ENCODE measurements at places on chromosomes 2 and 18.

- no peak for DNase-seq
Observed at GRCh38 chr2:158495175-158495574, 38.4 kb downstream of the PKP4 start.

- DNase-seq, result no peak
Observed at GRCh38 chr2:133829450-133830020, 261.3 kb upstream of the NCKAP5 start.

GRCh38 chr2:19026261-19026660 lies 332.2 kb downstream of the OSR1 start:
- DNase-seq, result no peak

DNA sequence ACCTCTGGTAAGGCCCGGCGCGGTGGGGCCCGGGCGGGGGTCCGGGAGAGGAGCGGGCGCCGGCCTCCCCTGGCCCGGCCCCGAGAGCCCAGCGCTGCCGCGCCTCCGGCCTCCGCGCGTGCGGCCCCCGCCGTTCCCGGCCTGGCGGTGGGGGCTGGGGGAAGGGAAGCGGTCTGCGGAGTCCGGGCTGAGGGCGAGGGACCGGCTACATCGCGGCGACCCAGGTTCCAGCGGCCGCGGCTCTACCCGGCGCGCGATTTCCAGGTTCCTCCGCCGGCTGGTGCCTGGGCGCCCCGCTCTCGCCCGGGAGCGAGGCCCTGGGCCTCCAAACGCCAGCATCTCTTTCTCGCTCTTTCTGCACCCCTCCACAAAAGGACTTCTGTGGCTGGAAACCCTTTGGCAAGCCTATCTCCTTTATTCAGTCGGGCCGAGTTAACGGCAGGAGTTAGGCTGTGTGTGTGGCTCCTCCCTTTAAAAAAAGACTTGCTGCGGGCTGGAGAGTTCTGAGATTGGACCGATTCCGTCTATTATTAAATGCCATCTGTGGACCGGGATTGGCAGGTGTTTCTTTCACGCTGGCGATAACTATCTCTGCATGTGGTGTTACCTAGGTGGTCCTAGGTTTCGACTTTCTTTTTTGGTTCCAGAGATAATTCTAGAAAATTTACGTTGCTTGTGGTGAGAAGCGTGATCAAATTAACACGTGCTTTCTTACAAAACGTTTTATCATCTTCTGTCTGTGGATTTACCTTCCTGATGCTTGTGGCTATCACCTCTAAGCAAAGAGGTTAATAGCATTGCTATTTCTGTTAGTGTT lies 592 bp downstream of the ME2 start:
- peak; percentile 63 for DNase-seq

DNA sequence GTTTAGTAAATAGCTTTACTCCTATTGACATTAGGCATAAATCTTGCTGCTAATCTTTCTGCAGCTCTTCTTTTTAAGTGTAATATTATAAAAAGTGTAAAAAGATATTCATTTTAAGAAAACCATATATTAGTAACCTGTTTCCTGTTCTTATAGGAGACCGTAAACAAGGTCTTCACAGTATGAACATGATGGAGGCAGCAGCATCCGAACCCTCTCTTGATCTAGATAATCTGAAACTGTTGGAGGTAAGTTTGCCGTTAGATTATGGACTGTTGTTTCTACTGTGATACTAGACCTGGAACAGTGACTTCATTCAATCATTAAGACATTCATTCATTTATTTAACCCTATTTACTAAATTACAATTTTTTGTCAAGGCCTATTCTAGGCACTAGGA lies 120.0 kb upstream of the FAM117B start:
- DNase-seq, result no peak

- DNase-seq, result no peak
Observed at GRCh38 chr2:63871864-63872263, 30.2 kb downstream of the UGP2 start.

DNA sequence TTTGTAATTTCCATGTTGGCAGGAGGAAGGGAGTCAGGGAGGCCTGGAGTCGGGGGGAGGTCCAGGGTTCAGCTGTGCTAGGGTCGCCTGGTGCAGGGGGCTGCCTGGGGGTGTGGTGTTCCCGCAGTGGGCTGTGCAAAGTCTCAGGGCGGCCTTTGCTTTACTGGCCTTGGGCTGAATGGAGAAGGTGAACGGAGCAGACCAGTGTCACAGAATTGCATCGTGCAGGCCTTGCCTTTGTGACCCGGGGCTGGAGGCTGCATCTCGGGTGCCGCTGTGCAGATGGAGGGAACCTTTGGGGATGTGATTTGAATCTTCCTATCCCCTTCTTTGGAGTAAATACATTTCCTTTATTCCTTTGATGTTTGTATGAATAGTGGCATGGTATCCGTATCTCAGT lies 8.8 kb downstream of the SNTG2 start:
- DNase-seq, result no peak

DNA sequence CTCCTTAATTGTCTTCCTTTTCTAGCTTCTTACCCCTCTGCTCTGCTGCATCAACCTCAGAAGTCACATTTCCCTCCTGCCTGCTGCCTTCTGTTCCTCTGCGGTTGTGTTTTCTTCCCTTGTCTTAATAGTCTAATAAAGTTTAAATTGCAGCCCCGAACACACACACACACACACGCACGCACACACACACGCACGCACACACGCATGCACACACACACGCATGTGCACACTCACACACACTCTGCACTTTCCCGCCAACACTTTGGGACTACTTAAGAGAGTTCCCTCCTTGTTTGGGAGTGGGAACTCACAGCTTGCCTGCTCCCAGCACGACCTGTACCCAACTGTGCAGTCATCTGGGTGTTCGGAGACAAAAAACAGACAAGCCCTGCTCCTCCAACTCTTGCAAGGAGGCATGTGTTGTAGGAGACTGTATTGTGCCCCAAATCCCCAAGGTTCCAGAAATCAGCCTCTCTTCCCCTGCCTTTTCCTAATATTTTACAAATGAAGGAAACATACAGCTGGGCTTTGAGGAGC lies 99.1 kb downstream of the SETBP1 start:
- no peak for DNase-seq

DNA sequence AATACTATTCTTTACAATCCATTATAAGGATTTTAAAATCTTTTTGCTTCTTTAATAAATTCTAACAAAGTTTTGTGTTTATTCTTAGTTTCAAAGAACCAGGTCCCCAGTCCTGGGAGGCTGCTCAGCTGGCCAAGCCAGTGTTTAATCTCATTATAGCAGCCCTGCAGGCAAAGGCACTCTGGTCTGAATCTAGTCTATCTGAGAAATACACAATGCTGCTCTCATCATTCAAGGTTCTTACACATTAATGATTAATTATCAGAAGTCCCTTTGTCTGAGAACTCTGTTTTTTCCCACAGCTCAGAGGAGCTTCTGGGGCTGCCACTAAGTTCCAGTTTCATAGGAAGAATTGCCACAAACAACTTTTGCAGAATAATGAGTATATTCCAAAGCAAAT lies 27.7 kb downstream of the KCTD18 start:
- DNase-seq, result no peak

GRCh38 chr2:19048593-19049266 lies 309.7 kb downstream of the OSR1 start:
- peak; percentile 63 for DNase-seq

DNA sequence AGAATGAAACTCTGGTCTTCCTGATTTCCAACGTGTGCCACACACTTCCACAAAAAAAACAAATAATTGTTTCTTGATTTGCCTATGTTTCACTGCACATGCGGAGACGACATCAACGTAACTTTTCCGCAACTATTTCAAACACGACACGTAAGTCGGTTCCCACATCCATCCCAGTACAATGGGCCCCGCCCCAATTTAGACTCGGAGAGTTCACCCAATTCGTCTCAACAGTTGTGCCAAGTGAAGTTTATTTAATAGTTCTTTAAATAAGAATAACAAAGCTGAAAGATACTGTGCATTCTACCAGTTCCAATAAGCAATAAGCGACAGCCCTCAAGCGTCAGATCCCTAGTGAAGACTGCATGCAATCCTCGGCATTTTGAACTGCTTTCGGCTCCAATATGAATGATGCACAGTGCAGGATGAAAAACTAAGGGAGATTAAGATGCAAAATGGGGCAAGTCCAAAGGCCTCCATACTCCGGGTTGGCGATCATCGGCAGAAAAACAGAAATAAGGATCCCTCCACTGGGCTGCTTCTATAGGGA lies 664 bp downstream of the CCT4 start:
- peak; percentile 58 for DNase-seq

DNA sequence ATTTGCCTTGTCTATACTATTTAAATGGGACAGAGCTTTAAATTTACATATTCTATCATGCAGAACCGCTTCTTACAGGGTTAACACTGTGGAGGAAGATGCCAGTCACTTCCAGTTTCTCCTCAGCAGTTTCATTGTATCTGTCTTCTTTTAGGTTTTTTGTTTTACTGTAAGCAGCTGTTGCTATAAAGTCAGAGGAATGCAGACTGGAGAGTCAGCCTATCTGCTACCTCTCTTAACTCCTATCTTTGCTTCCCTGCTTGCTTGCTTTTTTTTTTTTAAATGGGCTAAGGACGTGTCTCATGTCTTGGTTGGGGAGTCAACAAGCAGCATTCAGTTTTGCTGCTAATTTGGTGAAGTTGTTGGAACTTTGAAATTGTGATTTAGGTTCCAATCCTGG lies 8.9 kb downstream of the EPC2 start:
- DNase-seq, result peak; percentile 31

Measured in fibroblast of lung (primary cell).